ENCODE measurements at places on chromosomes 2 and 18. TPM values are rescaled to one million over a fixed set of nuclear protein-coding genes. Genes with fewer than 3 reads are reported as not detected.

The LRRTM4 gene
- polyA plus RNA-seq: not detected

GRCh38 chr2:107009275-107009674 lies 123.3 kb upstream of the ST6GAL2 start:
- no peak for DNase-seq
- H3K36me3 ChIP-seq: no peaks in the 10 kb centered on the region
- H3K4me1 ChIP-seq: no peaks in the 10 kb centered on the region
- no peaks in the 10 kb centered on the region for H3K27me3 ChIP-seq
- no peak overlapping the region for H3K4me3 ChIP-seq
- H3K27ac ChIP-seq: no peak overlapping the region

DNA sequence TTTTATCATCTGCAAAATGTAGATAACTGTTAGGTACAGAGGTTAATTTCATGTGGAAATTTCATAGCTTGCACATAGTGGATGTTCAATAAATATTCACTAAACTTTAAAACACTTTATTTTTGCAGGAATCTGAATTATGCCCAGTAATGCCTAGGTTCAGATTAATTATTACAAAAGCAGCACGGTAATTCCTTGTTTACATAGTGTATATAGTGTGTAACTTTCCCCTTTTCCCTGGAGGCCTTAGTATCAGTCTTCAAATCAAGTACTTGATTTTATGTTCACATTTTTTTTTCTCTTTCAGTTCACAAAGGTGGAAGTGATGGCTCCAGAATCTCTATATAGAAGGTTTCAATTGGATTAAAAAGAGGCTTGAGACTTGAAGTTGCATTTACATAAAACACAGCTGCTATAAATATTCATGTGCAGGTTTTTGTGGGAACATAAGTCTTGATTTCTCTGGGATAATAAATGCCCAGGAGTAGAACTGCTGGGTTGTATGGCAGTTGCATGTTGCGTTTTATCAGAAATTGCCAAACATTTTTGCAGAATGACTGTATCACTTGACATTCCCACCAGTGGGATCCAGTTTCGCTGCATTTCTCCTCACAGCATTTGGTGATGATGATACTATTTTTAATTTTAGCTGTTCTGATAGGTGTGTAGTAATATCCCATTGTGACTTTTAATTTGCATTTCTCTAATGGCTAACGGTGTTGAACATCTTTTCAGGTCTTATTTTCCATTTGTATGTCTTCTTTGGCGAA lies 27.6 kb upstream of the LGALSL start:
- DNase-seq: no peak
- H3K27ac ChIP-seq: no peak overlapping the region
- H3K4me3 ChIP-seq: no peak overlapping the region
- peaks cover 4% of the 10 kb centered on the region for H3K27me3 ChIP-seq
- H3K4me1 ChIP-seq: no peaks in the 10 kb centered on the region

The SGPP2 gene
- polyA plus RNA-seq: not detected

GRCh38 chr2:70967189-70967588 lies 11.2 kb upstream of the ANKRD53 start:
- H3K4me1 ChIP-seq: peaks cover 9% of the 10 kb centered on the region
- H3K4me3 ChIP-seq: no peak overlapping the region
- DNase-seq: no peak

DNA sequence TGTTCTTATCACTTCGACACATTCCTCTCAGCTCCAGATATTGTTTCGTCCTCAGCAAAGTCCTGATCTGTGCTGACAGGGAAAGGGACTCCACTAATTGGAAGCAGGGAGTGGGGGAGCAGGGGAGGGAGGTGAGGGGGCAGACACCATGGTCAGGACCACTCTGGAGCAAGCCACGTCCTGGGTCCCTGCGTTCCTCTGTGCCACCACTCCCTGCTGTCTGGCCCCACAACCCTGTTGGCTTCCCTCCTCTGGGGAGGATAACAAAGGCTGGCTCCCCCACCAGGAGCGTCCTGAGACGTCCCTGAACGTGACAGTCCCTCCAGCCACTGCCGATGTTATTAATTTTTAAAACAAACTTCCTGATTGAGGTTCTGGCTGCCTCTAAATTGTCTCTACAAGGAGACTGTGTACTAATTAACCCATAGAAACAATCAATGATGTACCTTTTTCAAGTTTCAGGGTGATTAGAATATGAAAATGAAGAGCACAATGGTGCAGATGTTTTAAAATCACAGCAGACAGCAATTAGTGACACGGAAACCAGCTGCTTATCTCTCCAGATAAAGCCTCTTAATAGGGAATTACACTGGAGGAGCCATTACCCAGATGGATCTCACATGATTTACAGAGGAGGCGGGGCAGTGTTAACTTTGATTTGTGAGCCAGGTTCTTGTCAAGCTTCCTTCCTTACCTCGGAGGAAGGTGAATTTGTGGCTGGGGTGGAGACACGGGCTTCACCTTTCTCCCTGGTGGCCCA lies 257.5 kb downstream of the SETBP1 start:
- H3K36me3 ChIP-seq: no peaks in the 10 kb centered on the region
- no peak overlapping the region for H3K27ac ChIP-seq
- H3K4me3 ChIP-seq: no peak overlapping the region
- peaks cover 19% of the 10 kb centered on the region for H3K4me1 ChIP-seq

The ACKR3 gene
- 7.8 TPM for polyA plus RNA-seq

The IL36RN gene
- not detected for polyA plus RNA-seq

GRCh38 chr18:59196161-59196725 lies 23.7 kb upstream of the GRP start:
- no peaks in the 10 kb centered on the region for H3K4me1 ChIP-seq
- H3K27ac ChIP-seq: no peak overlapping the region
- H3K36me3 ChIP-seq: no peaks in the 10 kb centered on the region
- no peak overlapping the region for H3K4me3 ChIP-seq
- peaks cover 18% of the 10 kb centered on the region for H3K27me3 ChIP-seq
- DNase-seq: no peak

The SP5 gene
- not detected for polyA plus RNA-seq

Measured in immature natural killer cell (primary cell).